ENCODE measurements at places on chromosomes 2 and 18. TPM values are rescaled to one million over a fixed set of nuclear protein-coding genes. Genes with fewer than 3 reads are reported as not detected.

Gene ZNF532
- 46.6 TPM for total RNA-seq

Gene MPV17
- total RNA-seq: 61.9 TPM

Gene CCDC178
- total RNA-seq: 3.7 TPM

Gene CRYGB
- total RNA-seq: not detected

Gene ALMS1
- 12.2 TPM for total RNA-seq

Gene OSBPL6
- 0.39 TPM for total RNA-seq

Gene LRRC30
- not detected for total RNA-seq

Gene PDCD1
- 0.42 TPM for total RNA-seq

Gene PRR30
- not detected for total RNA-seq

Gene REL
- 24.5 TPM for total RNA-seq

Gene ITGB6
- not detected for total RNA-seq

Gene C2orf15
- total RNA-seq: 0.32 TPM

Gene SH3RF3
- total RNA-seq: 20.4 TPM

Gene GKN1
- total RNA-seq: not detected

Gene TXNDC9
- total RNA-seq: 25.1 TPM

Gene CD302
- 95.6 TPM for total RNA-seq
